ENCODE measurements at places on chromosomes 2 and 18.

DNA sequence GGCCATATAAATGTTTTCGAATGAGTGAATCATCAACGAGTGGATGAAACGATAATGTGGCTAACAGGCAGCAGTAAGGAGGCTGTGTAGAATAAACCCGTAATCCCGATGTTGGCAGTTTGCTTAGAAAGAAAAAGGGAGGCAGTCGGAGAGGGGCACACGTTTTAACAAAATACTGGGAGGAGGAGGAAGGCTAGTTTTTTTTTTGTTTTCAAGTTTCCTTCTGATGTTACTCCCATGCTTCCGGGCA lies 476 bp upstream of the MSH2 start:
- DNase-seq: no peak

DNA sequence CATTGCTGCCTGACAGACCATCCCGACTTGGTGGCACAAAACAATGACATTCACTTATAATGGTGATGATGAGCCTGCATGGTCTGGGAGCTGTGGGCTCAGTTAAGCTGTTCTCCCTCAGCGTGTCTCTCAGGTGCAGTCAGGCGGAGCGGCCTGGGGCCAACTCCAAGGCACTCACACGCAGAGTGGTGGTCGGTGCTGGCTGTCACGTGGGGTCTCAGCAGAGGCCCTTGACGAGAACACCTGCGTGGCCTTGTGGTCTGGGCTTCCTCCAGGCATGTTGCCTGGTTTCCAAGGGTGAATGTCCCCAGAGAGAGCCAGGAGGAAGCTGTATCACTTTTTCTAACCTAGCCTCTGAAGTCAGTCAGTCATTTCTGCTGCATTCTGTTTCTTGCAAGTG lies 29.8 kb downstream of the ARMC9 start:
- no peak for DNase-seq

DNA sequence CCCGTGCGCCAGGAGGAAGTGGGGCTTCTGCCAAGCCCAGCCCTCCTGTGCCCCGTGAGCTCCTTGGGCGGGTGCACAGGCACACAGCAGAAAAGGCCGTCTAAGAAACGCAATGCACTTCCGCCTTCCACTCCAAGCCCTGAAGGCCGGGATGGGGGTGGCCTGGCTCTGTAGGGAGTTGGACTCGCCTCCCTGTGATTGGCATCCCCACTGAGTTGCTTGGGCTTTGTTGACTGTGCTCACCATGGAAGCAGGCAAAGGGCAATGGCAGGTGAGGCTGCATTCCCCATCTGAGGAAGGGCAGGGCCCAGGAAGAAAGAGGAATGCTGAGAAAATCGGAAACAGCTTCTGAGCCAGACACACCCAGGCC lies 66.8 kb downstream of the CRACDL start:
- DNase-seq: no peak

DNA sequence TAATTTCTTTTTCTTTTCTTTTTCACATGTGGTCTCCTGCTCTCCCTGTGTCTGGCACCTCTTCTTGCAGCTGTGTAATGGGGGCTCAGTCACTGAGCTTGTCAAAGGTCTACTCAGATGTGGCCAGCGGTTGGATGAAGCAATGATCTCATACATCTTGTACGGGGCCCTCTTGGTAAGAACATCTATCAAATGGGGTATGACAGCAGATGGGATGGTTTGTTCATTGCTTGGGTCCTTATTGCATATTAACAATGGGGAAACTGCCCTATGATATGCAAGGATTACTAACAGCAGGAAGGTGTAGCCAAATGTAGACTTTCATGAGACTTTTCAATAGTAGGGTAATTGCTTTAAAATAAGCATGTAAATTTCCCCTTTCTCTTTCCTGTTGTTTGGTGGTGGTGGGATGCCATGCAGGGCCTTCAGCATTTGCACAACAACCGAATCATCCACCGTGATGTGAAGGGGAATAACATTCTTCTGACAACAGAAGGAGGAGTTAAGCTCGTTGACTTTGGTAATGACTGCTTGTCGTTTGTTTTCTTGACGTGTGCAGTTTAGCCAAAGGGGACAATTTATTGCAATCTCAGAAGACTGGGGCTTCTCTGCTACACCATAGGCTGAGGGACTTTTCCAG lies 36.5 kb downstream of the MYO3B start:
- DNase-seq: no peak

GRCh38 chr2:212997526-212998020 lies 153.8 kb downstream of the IKZF2 start:
- no peak for DNase-seq

GRCh38 chr18:79933765-79934164 lies 17.7 kb downstream of the SLC66A2 start:
- DNase-seq: no peak

GRCh38 chr2:121483846-121484245 lies 46.8 kb upstream of the RNU4ATAC start:
- no peak for DNase-seq

GRCh38 chr2:10054424-10054823 lies 11.1 kb downstream of the KLF11 start:
- no peak for DNase-seq

DNA sequence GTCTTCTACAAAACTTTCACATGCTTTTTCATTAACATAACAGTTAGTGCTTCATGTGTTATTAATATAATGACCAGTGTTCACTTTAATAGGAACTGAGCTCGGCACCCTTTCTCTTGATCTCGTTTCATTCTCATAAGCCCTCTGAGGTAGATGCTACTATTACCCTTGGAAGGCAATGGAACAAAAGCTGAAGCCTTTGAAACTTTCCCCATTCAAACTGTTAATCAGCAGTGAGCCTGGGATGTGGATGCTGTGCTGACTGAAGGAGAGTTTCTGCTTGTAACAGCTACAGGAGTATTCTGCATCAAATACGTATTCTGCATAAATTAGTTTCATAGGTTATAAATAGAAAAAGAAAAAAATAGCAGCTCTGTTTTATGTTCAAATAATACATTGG lies 904.0 kb upstream of the CDH2 start:
- DNase-seq: no peak

- DNase-seq: no peak
Observed at GRCh38 chr2:109513749-109514588, 99.8 kb downstream of the SEPTIN10 start.

- DNase-seq: no peak
Observed at GRCh38 chr2:98538280-98539041, 69.9 kb downstream of the COA5 start.

- no peak for DNase-seq
Observed at GRCh38 chr18:36702401-36703013, 126.3 kb downstream of the TPGS2 start.

DNA sequence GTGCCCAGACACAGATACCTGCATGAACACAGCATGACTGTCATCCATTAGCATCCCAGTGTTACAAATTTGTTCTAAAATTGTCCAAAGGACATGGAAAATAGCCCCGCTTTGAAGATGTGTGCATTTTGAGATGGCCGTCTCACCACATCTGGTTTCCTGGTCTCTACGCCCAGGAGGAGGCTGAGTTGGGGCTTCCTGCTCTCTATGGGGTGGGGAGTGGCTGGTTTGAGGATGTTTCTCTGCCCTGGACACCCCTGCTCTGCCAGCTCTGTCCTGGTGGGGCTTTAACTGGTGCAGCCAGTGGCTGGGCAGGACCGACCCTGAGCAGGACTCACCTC lies 74.6 kb upstream of the SMAD7 start:
- DNase-seq: no peak

GRCh38 chr2:234711308-234711707 lies 214.4 kb upstream of the ARL4C start:
- no peak for DNase-seq

- no peak for DNase-seq
Observed at GRCh38 chr2:108184419-108184818, 55.3 kb upstream of the SULT1C3 start.

DNA sequence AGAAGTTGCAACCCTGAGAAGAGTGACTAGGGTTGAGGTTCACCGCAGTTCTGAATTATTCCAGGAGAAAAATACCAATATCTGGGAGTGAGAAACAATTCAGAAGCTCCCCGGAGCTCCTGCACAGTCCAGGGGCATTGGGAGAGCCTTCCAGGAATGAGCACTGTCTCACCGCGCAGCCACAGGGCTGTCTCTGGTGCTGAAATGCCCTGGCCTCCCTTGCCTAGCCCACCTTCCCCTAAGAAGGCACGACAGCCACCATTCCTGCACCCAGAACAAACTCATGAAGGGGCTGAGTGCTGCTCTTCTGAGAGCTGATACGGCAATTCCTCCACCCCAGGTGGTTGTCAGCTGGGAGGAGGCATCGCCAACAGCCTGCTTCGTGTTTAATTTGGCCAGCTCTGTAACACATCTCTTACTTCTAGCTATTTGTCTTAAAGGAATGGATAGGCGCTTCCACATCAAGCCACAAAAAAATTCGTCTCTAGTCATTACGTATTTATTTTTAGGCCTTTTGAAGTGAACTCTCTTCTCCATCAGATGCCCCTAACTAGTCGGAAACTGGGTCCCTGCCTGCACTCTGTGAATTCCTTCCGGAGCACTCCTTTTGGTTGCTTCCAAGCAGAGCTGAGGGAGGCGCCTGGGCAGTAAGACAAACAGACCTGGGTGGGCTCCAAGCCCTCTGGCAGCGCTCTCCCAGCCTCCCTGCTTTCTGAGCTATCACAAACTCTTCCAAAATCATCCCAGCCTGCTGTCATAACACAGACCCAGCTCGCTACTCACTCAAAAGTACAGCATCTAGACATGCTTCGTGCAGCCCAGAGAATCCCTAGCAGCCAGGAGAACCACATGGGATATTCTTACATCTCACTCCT lies 120.5 kb upstream of the CCDC68 start:
- no peak for DNase-seq

- DNase-seq: no peak
Observed at GRCh38 chr2:203002054-203002821, 12.4 kb upstream of the NBEAL1 start.

DNA sequence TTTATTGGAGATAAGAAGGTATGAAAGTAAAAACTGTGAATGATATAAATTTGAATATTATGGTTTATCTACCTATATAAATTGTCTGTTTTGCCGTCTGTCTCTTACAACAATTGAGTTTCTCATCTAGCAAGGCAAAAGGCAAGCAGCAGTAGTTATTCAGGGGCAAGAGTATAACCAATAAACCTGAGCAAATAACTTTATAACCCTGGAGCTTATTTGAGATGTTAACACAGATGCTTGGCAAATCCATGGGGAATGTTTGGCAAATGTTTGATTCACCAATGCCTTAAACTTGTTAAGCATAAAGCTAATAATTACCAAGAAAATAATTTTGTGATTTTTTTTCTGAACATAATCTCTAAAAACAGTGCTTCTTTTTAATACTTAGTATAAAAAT lies 9.9 kb upstream of the EPHA4 start:
- no peak for DNase-seq

GRCh38 chr2:46369783-46370182 lies 72.6 kb downstream of the EPAS1 start:
- DNase-seq: no peak

DNA sequence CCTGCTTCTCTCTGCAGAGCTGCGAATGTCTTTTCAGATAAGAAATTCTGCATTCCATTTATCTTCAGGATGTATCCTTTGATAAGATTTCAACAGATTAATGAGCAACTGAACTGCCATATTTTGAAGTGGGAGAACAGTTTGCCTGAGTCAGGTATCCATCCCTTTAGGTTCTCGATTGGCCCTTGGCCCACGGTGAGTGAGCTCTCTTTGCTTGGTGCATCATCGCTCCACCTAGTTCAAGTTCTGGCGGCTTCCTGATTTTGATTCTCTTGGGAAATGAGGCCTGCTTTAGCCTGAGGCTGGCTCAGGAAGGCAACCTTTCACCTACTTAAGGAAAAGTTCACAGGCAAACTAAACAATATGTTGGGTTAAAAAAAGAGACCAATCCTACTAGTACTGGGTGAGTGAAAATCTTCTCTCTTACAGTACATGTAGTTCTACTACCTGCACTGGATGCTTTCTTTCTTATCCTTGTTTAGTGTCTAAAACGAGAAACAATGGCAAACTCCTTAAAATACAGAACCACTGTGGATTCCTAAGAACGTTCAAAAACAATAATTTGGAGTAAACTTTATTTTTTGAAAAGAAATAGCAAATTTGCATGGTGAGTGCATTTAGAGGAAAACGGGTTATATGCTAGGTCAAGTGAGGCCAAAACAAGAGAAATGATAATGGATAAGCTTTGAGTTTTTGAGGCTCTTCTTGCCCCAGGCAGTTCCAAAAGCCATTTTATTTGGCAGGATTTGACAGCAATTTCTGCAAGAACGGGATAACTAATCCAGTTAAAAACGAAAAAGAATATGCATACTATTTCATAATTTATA lies 837 bp upstream of the ACSL3 start:
- no peak for DNase-seq

GRCh38 chr2:53353135-53354114 lies 414.2 kb upstream of the CHAC2 start:
- no peak for DNase-seq

GRCh38 chr2:231399853-231400680 lies 4.6 kb downstream of the B3GNT7 start:
- no peak for DNase-seq

GRCh38 chr18:59681521-59682004 lies 15.7 kb downstream of the CCBE1 start:
- no peak for DNase-seq

GRCh38 chr2:46387886-46388515 lies 90.8 kb downstream of the EPAS1 start:
- DNase-seq: no peak

GRCh38 chr18:79068341-79068936 lies 755 bp upstream of the ATP9B start:
- DNase-seq: peak; percentile 10

GRCh38 chr2:203105996-203106395 lies 91.3 kb downstream of the NBEAL1 start:
- no peak for DNase-seq

GRCh38 chr2:43343573-43344304 lies 117.3 kb upstream of the ZFP36L2 start:
- no peak for DNase-seq

DNA sequence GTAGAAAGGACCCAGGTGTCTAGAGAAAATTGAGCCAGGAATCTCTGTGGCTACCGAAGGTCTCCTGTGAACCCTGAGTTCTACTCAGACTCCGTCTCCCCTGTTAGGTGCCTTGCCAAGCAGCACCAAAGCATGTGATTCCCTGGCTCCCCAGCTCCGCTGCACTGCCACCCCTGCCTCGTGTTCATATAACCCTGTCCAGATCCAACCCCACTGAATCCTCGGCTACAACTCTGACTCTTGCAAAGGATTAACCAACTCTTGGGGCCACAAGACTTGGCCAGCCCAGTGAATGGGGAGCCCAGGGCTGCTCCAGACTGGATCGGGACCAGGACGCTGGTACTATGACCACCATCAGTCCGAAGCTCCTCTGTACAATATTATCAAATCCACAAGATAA lies 37.3 kb upstream of the ACAA2 start:
- DNase-seq: no peak

DNA sequence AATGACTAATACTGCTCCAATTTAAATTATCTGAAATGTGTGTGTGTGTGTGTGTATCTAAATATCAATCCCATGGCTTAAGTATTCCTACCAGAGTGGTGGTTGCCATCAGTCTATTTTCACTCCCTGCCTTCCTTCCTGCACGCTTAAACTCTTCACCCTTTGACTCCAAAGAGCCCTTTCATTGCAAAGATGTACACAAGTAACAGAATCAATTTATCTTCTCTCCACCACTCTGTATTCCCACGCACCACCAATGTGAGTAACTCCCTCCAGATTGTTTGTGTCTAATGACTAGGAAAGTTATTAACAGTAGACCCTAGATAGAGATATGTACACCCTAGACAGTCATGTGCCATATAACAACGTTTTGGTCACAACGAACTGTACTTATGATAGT lies 42.8 kb downstream of the ARL6IP6 start:
- no peak for DNase-seq

- DNase-seq: no peak
Observed at GRCh38 chr2:14616342-14616741, 16.2 kb upstream of the LRATD1 start.

GRCh38 chr2:219116776-219117646 lies 43.6 kb downstream of the NHEJ1 start:
- no peak for DNase-seq

Measured in activated CD4-positive, CD25-positive, alpha-beta regulatory T cell treated with anti-CD3 and anti-CD28 coated beads, Interleukin-2, amount 50 U/mL, for 16 hours (primary cell).